NCI-H2081 treated with DMSO at 0.1 percent for 48 hours (cell line): ENCODE measurements at places on chromosomes 3 and 15.

GRCh38 chr3:142947799-142948575, 15.5 kb downstream of the PAQR9 start:
- no peak for DNase-seq

GRCh38 chr3:140285380-140285779, 350.4 kb downstream of the CLSTN2 start:
- DNase-seq = no peak

- DNase-seq = no peak
Observed at GRCh38 chr3:33201195-33201594, 17.4 kb downstream of the SUSD5 start.

DNA sequence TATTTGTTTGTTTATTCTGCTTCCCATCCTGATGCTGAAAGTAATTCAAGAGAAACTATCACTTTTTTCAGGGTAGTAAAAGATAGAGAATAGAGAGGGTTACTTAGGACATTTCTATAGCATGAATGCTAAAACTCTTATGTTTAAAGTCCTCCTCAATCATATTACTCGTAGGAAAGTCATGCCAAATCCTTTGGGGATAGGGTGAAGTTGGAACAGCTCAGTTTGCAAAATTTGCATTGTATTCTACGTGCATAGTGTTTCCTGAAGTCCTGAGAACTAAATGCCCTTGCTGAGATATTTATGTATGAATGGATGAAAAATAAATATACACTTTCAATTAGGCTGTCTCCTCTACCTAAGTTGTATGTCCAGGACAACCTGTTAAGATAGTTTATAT, 14.6 kb downstream of the PLSCR5 start:
- no peak for DNase-seq

DNA sequence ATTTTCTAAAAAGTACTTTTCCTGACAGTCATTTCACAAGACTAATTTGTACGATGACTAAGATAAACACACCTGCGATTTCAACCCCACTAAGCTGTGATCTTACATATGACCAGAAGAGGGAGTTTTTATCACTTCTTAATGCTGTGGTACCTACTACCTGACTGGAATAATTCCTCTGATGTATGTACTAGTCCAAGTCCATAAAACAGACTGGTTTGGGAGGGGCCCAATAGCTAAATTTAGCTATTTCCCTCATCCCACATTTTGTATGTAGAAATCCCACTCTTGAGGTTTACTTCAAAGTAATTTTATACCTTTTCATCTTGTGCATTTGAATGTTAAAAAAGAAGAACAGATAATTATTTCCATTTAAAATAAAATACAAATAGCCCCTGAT, 49.7 kb upstream of the SCAANT1 start:
- no peak for DNase-seq

DNA sequence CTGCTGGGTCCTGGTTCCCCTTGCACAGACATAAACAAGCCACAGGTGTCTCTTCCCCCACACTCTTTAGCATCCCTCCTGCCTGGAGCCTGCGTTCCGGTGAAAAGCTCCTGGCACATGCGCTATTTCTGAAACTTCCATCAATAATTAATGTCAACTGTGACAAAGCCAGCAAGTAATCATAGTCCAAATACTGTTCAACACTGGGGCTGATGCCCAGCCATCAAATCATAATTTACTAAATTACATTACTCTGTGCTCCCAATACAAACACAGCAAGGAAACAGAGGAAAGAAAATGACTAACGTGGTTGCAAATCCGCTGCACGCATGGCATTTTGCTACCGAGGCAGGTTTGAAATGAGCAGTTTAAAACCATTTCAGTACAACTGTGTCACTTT, 294.7 kb downstream of the ERC2 start:
- peak; percentile 10 for DNase-seq

GRCh38 chr3:28903171-28903601, 377.7 kb upstream of the RBMS3 start:
- DNase-seq = no peak

DNA sequence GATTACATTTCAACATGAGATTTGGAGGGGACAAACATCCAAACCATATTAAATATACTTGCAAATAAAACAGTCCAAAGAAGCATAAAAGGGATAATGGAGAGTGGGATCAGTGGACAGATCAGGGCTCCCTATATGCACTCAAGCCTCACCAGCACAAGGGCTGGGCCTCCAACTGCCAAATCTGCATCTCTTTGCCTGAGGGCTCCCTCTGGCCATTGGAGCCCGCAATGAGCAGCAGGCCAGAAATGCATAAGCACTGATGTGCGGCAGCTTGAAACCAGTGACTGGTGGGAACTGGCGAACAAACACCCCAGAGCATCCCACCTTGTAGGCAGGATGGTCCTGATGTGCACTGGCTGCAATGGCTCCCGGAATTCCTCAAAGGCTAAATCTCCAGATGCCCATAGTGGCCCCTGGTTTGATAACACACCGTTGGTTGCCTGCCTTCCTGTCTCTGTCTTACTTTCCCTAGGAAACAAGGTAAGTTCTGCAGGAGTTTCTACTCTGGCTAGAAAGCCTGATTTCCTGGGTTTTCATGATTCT, 55.9 kb upstream of the POMGNT2 start:
- DNase-seq = no peak

DNA sequence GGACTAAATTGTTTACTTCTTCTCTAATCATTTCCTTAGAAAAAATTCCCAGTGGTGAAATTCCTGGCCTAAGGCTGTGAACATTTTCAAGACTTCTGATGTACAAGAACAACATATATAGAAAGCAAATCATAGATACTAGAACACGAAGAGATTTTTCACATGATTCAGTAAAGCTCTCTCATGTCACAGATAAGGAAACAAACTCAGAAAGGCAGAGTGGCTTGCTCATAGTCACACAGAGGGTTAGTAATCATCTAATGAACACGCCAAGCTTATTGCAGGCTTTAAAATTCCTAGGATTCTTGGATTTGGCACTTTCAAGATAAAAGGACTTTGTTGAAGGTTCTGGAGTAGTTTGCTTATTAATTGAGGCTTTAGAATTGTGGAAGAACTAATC, 26.2 kb downstream of the CRTAP start:
- DNase-seq = no peak

DNA sequence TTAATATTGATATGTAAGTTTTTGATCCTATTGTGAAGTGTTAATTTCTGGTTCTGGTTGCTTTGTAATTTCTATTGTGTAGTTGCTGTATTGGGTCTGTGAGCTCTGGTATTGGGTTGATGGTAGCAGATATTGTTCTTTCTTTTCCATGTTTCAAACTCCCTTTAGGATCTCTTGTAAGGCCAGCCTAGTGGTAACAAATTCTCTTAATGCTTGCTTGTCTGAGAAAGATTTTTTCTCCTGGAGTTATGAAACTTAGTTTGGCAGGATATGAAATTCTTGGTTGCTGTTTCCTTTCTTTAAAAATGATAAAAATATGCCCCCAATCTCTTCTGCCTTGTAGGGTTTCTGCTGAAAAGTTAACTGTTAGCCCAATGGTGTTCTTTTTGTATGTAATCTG, 268.6 kb upstream of the PLSCR5 start:
- no peak for DNase-seq

GRCh38 chr3:168736202-168736601, 640.5 kb upstream of the GOLIM4 start:
- DNase-seq = no peak

GRCh38 chr15:78291698-78292097, 7.7 kb downstream of the SKIC8 start:
- no peak for DNase-seq

DNA sequence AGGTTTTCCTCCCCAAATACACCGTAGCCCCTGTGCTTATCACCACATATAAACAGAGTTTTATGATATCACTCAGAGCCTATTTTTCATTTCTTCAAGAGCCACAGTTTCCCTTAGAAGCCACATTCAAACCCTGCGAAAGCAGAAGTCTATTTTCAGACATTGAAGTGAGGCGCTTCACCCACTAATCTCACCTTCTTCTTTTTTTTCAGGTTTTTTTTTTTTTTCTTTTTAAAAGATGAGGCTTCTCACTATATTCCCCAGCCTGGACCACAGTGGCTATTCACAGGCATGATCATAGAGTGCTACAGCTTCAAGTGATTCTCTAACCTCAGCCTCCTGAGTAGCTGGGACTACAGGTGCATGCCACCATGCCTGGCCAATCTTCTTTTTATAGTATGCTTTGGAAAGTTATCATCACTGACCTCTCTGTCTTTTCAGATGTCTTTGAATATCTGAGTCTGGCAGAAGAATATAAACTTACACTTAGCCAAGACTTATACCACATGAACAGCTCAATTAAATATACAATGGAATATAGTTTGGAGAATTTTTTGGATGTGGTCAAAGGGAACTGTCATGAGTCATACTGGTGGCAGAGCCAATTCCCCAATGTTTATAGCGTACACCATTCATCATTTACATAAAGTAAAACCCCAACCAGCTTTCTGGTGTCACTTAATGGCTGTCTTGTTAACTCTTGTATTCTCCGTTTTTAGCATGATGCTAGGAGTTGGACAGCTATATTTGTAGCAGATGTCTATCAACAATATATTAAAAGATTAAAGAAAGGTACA, 59.7 kb upstream of the CCDC50 start:
- DNase-seq = no peak

- DNase-seq = no peak
Observed at GRCh38 chr3:45468326-45468725, 80.0 kb downstream of the LARS2 start.

DNA sequence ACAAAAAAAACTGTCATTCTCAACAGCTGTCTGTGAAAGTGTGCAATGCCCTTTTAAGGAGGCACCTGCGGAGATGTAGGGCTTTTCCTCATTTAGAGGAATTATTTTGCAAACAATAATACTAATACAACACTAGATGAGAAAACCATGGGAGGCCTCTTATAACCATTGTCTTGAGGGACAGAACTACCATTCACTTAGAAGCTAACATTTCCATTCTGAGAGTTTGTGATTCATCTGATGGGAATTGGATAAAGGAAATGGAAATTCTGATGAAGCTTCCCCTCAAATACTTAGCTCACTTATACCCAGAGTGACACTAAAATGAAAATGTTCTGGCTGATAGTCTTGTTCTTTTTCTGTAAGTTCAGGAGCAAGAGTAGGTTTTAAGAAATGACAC, 147.7 kb downstream of the CADPS start:
- DNase-seq = no peak

DNA sequence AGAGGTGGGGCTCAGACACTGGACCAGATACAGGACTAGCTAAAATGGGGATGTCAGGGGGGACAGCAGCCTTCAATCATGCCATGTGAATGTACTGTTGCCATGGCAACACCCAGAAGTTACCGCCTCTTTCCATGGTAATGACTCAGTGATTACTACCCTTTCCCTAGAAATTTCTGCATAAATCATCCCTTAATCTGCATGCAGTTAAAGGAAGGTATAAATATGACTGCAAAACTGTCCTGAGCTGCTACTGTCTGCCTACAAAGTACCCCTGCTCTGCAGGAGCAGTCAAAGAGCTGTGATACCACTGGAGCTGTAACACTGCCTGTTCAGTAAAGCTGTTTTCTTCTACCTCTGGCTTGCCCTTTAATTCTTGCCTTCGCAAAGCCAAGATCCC, 168.2 kb downstream of the PEAK1 start:
- DNase-seq = no peak

DNA sequence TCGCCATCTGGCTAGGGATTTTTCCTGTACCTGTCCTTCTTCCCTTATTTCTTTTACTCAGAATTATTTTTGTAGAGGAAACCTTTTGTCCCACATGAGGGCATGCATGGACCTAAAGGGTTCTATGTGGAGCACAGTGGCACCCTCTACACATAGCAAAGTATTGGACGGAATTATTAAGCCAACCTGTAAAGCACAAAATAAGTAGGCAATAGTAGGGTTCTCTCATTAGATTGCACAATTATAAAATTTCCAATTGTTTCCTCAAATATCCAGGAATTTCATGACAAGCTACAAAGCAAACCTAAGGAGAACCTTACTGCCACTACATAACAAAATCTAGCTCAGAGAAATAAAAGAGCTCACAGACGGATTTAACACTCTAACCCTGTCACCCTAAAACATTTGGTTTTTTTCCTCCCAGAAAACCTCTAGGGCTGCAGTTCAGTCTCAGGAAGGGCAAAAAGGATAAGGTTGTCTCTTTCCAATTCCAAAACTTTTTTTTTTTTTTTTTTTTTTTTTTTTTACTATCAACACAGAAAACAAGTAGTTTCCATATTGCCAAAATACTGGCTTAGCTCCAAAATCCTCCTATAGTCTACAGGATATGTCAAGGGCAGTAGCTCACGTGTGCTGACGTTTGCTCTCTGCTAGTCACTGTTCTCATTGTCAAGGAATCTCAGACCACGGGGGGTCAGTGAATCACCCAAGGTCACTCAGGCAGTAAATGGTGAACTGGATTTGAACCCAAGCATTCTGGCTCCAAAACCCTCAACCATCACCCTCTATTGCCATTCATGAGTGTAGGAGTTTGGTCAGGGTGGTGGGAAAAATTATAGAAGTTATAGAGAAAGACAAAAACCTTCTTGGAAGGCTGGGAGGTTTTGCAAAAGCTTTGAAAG, 52.3 kb downstream of the NCEH1 start:
- no peak for DNase-seq

DNA sequence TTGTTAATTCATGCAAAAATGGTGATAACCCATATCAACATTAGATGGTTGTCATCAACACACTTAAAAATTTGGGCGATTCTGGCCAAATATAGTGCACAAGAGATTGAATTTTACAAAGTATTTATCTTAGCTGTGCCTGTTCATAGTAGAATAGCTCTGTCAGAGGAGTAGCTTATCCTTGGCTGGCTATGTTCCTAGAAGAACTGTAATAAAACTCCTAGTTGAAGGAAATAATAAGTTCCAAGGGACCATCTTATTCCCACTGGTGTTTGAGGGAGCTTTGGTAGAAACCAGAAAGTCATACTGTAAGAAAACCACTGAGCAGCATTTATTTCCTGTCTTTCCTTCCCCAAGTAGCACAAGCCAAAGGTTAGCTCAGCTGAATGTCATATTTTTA, 201.8 kb downstream of the GRM7 start:
- no peak for DNase-seq

DNA sequence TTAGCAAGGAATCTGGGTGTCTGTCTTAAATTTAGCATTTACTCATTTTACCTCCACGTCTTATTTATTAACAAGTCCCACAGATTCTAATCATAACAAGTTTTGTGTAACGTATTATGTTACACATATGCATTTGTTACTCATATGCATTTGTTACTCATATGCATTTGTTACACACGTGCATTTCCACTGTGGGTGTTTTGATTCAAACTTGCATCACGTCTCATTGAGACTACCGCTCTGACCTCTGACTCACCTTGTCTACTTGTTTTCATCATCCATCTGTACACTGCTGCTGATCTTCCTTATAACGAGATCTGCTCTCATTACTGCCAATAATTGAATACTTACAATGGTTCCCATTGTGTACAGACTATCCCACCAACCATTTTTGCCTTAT, 1141.4 kb downstream of the TBL1XR1 start:
- no peak for DNase-seq

- DNase-seq = no peak
Observed at GRCh38 chr15:59290295-59291212, 82.1 kb downstream of the MYO1E start.

- DNase-seq = no peak
Observed at GRCh38 chr15:51866751-51867150, 37.3 kb downstream of the TMOD3 start.

GRCh38 chr3:50340448-50341329, at the start of gene RASSF1:
RASSF1 (minus strand) TSS chr3:50340836; CDS start chr3:50340805, 31 bp downstream.
- no peak for DNase-seq
